ENCODE measurements at places on chromosomes 6 and 20. TPM values are rescaled to one million over a fixed set of nuclear protein-coding genes. Genes with fewer than 3 reads are reported as not detected.

Gene HUS1B
- 0.98 TPM for total RNA-seq

Gene TFEB
- 11.8 TPM for total RNA-seq

Gene ARMH2
- not detected for total RNA-seq

Gene TJAP1
- 7.8 TPM for total RNA-seq

Gene CLDN20
- not detected for total RNA-seq

Gene SIGLEC1
- total RNA-seq: not detected

Gene RANBP9
- 33.0 TPM for total RNA-seq

Gene OLIG3
- total RNA-seq: not detected

Gene C6orf58
- total RNA-seq: not detected

Gene RNF39
- total RNA-seq: not detected

DNA sequence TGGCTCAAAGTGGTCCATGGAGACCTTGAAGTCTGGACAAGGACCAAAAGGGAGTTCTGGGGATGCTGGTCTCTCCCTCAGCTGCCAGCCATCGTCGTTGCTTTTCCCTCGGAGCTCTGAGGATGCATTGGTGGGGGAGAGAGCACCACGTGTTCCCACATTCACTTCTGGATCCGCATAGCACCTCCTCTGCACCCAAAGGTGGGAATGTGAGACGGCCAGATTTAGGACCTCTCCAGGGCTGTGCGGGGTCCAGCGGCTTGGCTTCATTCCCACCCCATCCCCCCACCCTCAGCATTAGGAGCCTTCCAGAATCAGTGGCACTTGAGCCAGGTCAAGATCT, 1.1 kb downstream of the EPB41L1 start:
- no peak for DNase-seq

GRCh38 chr6:144110210-144110609, 14.8 kb upstream of the SF3B5 start:
- DNase-seq: no peak

DNA sequence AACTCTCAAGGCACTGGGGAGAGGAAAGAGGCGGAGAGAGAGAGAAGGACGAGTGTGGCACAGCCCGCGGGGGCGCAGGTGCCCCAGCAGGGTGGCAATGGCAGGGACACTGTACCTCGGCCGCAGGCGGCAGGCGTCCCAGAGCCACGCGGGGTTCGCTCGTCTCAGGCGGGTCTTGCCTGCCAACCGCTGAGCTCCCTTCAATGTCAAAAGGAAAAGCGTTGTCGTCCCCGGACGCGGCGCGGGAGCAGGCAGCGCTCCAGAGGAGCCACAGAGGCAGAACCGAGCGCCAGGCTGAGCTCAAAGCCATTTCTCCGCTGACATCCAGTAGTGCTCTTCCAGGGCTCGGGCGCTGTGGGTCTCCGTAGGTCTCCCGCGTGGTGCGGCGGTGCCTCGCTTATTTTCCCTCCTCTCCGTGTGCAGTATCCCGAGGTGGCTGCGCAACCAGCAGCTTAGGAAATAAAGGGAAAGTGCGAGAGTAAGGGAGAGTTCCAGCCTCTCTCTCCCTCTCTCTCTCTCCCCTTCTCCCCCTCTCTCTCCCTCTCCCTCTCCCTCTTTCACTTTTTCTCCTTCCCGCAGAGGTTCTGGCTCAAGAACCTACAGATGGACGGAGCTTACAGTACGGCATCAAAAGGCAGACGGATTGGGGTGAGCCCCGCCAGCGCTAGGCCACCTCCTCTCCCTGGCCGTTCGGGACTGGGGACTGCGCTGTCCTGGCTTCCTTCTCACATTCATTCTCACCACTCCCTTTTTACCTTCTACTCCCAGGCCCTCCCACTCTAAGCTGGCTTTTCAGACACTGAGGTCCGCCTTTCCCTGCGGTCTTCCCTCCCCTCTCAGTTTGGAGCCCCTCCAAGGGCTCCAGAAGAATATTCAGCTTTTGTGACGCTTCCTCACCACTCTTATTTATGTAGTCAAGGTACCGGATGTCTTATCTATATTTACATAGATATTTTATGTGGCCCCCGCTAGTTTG, at the start of gene LAMA4:
Gene LAMA4 (minus strand): TSS at position 727 of the 976 bp plus-strand sequence. CDS start 417 bp downstream, at position 310.
- peak; percentile 49 for DNase-seq

DNA sequence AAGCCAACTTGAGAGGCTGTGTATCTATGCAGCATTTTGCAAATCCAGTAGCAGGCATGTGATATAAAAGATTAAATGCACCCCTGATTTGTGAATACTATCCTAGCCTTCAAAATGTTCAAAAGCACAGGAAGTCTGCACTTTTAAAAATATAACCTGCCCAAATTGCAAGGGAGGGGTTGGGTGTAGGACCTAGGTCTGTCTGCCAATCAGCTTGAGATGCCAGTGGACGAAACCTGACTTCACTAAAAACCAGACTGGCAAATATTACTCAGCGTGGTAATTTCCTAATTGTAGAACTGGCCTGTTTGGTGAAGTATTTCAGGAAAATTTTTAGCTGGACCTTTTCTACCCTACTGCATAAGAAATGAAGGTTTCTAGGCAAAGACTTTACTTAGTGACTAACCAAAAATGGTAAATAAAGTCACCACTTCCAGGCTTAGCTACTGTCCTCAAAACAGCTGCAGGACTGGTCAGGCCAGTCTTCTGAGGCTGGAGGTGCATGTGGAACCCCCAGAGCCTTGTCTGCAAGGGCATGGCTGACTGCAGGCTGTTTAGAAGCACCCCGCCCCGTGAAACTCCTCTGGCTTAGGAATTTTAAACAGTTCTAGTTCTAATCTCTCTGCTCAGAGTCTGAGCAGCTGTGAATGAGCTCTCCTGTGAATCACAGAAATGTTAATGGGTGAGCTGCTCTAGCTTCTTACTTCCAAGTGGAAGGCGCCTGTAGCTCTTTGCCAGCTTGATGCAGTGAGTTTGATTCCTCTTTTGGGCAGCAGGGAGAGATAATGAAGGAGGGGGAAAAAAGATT, 104.4 kb upstream of the ESR1 start:
- no peak for DNase-seq

DNA sequence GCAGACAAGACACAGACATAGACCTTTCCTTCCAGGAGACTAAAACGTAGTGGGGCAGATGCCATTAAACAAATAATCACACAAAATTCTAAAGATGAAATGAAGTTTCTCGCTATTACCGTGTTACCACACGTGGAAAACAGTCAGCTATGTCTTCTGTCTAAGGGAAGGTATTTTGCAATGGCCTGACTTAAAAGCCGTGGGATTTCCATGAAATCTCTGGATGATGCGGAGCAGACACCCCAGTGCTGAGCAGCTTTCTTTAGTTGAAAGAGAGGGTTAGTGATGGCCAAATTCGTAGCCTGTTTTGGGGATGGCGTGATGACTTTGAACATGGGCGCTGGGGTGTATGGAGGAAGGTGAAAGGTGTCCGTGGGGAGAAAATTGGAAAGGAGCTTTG, 281.8 kb downstream of the NRN1 start:
- DNase-seq: no peak

GRCh38 chr20:46010491-46011391, 2.0 kb downstream of the MMP9 start:
- DNase-seq: no peak

DNA sequence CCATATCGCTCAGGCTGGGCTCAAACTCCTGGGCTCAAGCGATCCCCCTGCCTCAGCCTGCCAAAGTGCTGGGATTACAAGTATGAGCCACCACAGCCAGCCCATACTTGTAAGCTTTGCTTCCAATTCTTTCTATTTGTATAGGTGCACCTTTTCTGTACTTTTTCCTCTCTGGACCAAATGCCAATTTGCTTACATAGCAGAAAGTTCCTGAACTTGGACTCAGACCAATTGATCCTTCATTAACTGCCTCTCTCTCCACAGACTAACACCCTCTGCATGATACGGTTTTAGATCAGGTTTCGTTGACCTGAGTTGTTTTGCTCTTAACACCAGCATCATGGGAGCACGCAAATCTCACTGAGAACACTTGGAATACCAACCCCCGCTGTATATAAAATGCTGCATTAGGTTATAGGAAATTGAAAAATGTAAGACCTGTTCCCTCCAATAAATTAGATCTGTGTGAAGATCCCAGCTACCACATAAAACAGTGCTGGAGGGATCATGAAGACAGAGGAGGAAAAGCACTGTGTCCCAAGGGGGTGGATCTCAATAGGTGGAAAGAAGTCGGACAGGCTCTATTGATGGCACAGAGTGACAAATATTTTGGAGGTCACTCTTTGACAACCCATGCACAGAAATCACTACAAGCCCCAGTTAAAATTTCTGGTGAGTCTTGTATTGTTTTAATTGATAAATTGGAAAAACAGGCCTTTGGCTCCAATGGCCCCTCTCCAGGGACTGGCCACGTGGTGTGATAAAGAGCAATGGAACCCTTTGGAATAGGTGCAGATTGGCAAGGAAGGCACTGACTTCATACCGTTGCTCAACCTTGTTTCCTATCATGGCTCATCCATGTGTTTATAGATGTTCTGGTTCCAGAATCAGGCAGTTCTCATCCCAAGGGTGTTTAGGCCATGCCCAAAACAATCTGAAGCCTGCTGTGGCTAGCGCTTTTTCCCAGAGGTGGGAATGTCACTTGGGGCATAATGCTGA, 51.2 kb downstream of the ISM1 start:
- no peak for DNase-seq

- DNase-seq: no peak
Measured at GRCh38 chr6:43256670-43257366, 13.5 kb downstream of the TTBK1 start.

- DNase-seq: no peak
Measured at GRCh38 chr20:49585585-49586245, 17.8 kb upstream of the PTGIS start.

DNA sequence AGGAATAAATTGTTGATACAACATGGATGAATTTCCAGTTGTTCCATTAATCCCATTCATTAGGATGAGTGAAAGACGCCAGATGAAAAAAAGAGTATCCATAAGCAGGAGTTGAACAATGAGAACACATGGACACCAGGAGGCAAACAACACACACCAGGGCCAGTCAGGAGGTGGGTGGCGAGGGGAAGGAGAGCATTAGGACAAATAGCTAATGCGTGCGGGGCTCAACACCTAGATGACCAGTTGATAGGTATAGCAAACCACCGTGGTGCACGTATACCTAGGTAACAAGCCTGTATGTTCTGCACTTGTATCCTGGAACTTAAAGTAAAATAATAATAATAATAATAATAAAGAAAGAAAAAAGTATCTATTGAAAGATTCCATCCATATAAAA, 11.1 kb downstream of the PCED1A start:
- no peak for DNase-seq

GRCh38 chr20:3398681-3399252, 8.7 kb downstream of the DNAAF9 start:
- DNase-seq: no peak

GRCh38 chr6:79065232-79065631, 12.8 kb downstream of the PHIP start:
- DNase-seq: no peak

DNA sequence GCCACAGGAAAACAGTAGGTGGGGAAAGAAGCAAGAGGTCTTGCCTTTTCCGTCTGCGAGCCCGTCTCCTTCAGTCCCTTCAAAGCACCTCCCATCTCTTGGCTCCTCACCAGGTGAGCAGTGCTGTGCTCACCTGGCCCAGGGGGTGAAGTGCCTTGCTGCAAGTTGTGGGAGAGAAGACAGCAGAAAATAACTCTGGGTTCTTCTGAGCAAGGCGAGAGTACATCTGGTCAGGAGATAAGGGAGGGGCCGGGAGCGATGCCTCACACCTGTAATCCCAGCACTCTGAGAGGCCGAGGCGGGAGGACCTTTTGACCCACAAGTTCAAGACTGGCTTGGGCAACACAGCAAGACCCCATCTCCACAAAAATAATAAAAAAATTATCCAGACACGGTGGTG, 35.6 kb upstream of the TGM3 start:
- no peak for DNase-seq

GRCh38 chr6:111377558-111378120, 105.4 kb downstream of the REV3L start:
- peak; percentile 18 for DNase-seq

GRCh38 chr6:132663661-132664060, 4.7 kb upstream of the TAAR1 start:
- DNase-seq: no peak

DNA sequence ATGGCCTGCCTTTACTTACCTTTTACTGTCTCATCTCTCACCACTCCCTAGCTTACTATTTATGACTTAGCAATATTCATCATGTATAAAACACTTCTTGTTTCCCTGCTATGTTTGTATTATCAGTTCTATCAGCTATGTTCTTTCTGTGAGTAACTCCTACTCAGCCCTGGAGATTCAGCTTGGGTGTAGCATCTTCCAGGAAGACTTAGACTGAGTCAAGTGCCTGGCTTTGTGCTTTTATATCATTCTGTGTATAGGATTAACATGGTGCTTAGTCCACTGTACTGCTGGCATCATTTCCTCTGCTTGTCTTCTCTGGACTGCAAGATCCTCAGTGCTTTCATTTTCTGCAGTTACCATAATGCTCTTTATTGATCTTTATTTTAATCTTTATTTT, 257.8 kb downstream of the BTBD3 start:
- no peak for DNase-seq

All from RPMI7951 (cell line).